ENCODE measurements at places on chromosomes 13 and 19. TPM values are rescaled to one million over a fixed set of nuclear protein-coding genes. Genes with fewer than 3 reads are reported as not detected.

Gene ARL11
- not detected for total RNA-seq

Gene ZNF112
- total RNA-seq, result 5.8 TPM

Gene C19orf67
- total RNA-seq, result 0.27 TPM

Gene PABPC3
- 0.08 TPM for total RNA-seq

Gene IGSF23
- total RNA-seq, result not detected

Gene ZGLP1
- total RNA-seq, result 0.63 TPM

Gene SELENOV
- total RNA-seq, result not detected

Gene LAIR2
- total RNA-seq, result not detected

Gene DUS3L
- total RNA-seq, result 82.9 TPM

Gene ADAT3
- 4.2 TPM for total RNA-seq

Gene WDR88
- not detected for total RNA-seq

Gene PPP1R37
- total RNA-seq, result 179 TPM

Gene ONECUT3
- not detected for total RNA-seq

Gene CABP5
- total RNA-seq, result not detected

Gene CA11
- 14.5 TPM for total RNA-seq

Gene LILRB3
- total RNA-seq, result not detected

Gene BEST2
- total RNA-seq, result not detected

Gene SMIM17
- 0.65 TPM for total RNA-seq

Gene N4BP2L2
- 194 TPM for total RNA-seq

Gene ZNF491
- 0.99 TPM for total RNA-seq

Gene PLIN4
- total RNA-seq, result 0.90 TPM

Gene HSH2D
- not detected for total RNA-seq

Gene RFPL4A
- not detected for total RNA-seq

Gene CACNG6
- total RNA-seq, result not detected

Gene KLF16
- total RNA-seq, result 7.3 TPM

Gene ZSCAN4
- total RNA-seq, result not detected

Gene NLRP4
- not detected for total RNA-seq

Gene CRX
- not detected for total RNA-seq

Gene ZNF790
- total RNA-seq, result 13.2 TPM

Measured in fibroblast of the aortic adventitia (primary cell).